ENCODE measurements at places on chromosomes 11 and 22. TPM values are rescaled to one million over a fixed set of nuclear protein-coding genes. Genes with fewer than 3 reads are reported as not detected.

Gene C22orf31
- total RNA-seq: not detected

Gene KRTAP5-10
- total RNA-seq: not detected

Gene ASCL2
- 5.3 TPM for total RNA-seq

Gene RRP8
- 33.8 TPM for total RNA-seq

Gene OR52A1
- not detected for total RNA-seq

Gene KRTAP5-1
- total RNA-seq: not detected

Gene NRGN
- total RNA-seq: 0.57 TPM

Gene MUC5AC
- total RNA-seq: not detected

Gene RTN4R
- total RNA-seq: 0.78 TPM

Gene CBLIF
- total RNA-seq: not detected

Gene GRIK4
- 1.4 TPM for total RNA-seq

Gene TRPM5
- total RNA-seq: not detected

Gene PLA2G3
- not detected for total RNA-seq

Gene LDLRAD3
- total RNA-seq: 1.8 TPM

Gene NOX4
- not detected for total RNA-seq

Gene KCTD14
- 0.29 TPM for total RNA-seq

Gene KCNJ4
- total RNA-seq: not detected

Gene MS4A8
- not detected for total RNA-seq

Gene MISFA
- 3.3 TPM for total RNA-seq

Gene DNAJB13
- total RNA-seq: not detected

Gene TSPAN4
- 31.4 TPM for total RNA-seq

Gene KDELR3
- total RNA-seq: 0.92 TPM

Gene RIMBP3B
- 1.4 TPM for total RNA-seq

Gene LRRC4C
- total RNA-seq: not detected

Gene NECTIN1
- 2.3 TPM for total RNA-seq

Gene NEFH
- total RNA-seq: 6.6 TPM

Gene KRTAP5-2
- not detected for total RNA-seq

Gene SCN3B
- not detected for total RNA-seq

Gene GLB1L2
- total RNA-seq: 1.7 TPM

Gene RAB36
- 2.1 TPM for total RNA-seq

Gene CECR2
- total RNA-seq: not detected

Gene SMTNL1
- not detected for total RNA-seq

Gene LAMTOR1
- 66.9 TPM for total RNA-seq

Gene TPBGL
- total RNA-seq: 0.43 TPM

Gene TRIM49D1
- total RNA-seq: not detected

Gene ADAMTS15
- not detected for total RNA-seq

Gene STIP1
- total RNA-seq: 431 TPM

Gene OOSP3
- not detected for total RNA-seq

Gene ADM2
- total RNA-seq: 6.7 TPM

Gene HTR3A
- total RNA-seq: not detected
